ENCODE measurements at places on chromosomes 3 and 15. TPM values are rescaled to one million over a fixed set of nuclear protein-coding genes. Genes with fewer than 3 reads are reported as not detected.

The SLC15A2 gene
- 0.30 TPM for polyA plus RNA-seq

The GOLGA8T gene
- polyA plus RNA-seq: not detected

The ALDH1A2 gene
- 1.9 TPM for polyA plus RNA-seq

The CTXN2 gene
- not detected for polyA plus RNA-seq

The FILIP1L gene
- polyA plus RNA-seq: 28.0 TPM

The NEK10 gene
- polyA plus RNA-seq: 1.3 TPM

The UCN2 gene
- 0.17 TPM for polyA plus RNA-seq

The ZNF445 gene
- polyA plus RNA-seq: 8.0 TPM

The CCR4 gene
- not detected for polyA plus RNA-seq

The MASP1 gene
- 6.2 TPM for polyA plus RNA-seq

The MGA gene
- polyA plus RNA-seq: 3.2 TPM

The SKIL gene
- polyA plus RNA-seq: 14.0 TPM

The LYZL4 gene
- polyA plus RNA-seq: not detected

The TMC3 gene
- polyA plus RNA-seq: not detected

The CLDN1 gene
- polyA plus RNA-seq: 0.35 TPM

The ZXDC gene
- 16.8 TPM for polyA plus RNA-seq

The AHSG gene
- polyA plus RNA-seq: not detected

The INSYN1 gene
- 1.6 TPM for polyA plus RNA-seq

The GALNT15 gene
- 16.2 TPM for polyA plus RNA-seq

The PLSCR2 gene
- polyA plus RNA-seq: not detected

The SUSD5 gene
- polyA plus RNA-seq: 2.0 TPM

The SST gene
- not detected for polyA plus RNA-seq

The MINAR1 gene
- polyA plus RNA-seq: 0.07 TPM

The IL17RB gene
- polyA plus RNA-seq: 0.96 TPM

The RTP1 gene
- not detected for polyA plus RNA-seq

The RCN2 gene
- 19.0 TPM for polyA plus RNA-seq

The SLC22A13 gene
- 0.11 TPM for polyA plus RNA-seq

The CEP70 gene
- 7.1 TPM for polyA plus RNA-seq
